Epithelial cell of proximal tubule (primary cell): ENCODE measurements at places on chromosomes 1 and 21. TPM values are rescaled to one million over a fixed set of nuclear protein-coding genes. Genes with fewer than 3 reads are reported as not detected.

CELA3B gene
- total RNA-seq: not detected in 2 replicates

C1orf87 gene
- 0.17 TPM in 1 of 2 replicates, not detected in the other for total RNA-seq

F3 gene
- total RNA-seq: 179 and 246 TPM in 2 replicates

TAL1 gene
- 0.69 and 1.4 TPM in 2 replicates for total RNA-seq

LINGO4 gene
- total RNA-seq: not detected in 2 replicates

ESPN gene
- total RNA-seq: not detected in 2 replicates

EPB41 gene
- total RNA-seq: 15.5 and 16.1 TPM in 2 replicates

TENT5C gene
- under 0.01 TPM in 1 of 2 replicates, not detected in the other for total RNA-seq

FAM177B gene
- total RNA-seq: not detected in 2 replicates

ITLN2 gene
- total RNA-seq: not detected in 2 replicates

GPR25 gene
- 0.65 TPM in 1 of 2 replicates, not detected in the other for total RNA-seq

IGSF8 gene
- total RNA-seq: 28.4 and 33.3 TPM in 2 replicates

DNA sequence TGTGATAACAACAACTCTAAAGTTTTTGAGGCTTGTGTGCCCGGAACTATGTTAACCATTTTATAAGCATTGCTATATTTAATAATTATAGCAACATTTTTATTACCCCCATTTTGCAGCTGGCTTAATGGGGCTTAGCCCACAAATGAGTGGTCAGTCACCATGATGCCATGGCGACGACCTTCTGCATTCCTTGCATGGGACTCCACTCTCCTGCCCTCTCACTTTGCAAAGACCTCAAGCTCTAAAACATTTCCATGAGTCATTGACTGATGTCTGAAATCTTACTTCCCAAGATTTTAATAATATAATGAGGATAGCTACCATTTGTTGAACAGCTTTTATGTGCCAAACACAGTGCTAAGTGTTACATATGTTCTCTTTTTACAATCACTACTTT, 15.4 kb downstream of the NGF start:
- no peak for DNase-seq

DNA sequence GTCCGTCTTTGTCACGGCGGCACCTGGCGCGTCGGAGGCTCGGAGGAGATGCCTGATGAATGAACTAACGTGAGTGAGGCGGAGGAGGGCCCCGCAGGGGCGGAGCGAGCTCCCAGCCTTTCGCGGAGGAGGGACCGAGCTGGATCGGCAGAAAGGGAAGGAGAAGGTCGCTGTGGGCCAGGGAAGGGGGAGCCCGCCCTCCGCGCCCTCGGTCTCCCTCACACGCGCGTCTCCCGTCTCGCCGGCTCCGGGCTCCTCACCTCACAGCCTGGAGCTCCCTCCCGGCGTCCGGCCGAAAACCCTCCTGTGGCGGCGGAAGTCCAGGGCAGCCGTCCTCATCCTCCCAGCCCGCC, 519 bp downstream of the ZNF496 start:
- no peak for DNase-seq

DNA sequence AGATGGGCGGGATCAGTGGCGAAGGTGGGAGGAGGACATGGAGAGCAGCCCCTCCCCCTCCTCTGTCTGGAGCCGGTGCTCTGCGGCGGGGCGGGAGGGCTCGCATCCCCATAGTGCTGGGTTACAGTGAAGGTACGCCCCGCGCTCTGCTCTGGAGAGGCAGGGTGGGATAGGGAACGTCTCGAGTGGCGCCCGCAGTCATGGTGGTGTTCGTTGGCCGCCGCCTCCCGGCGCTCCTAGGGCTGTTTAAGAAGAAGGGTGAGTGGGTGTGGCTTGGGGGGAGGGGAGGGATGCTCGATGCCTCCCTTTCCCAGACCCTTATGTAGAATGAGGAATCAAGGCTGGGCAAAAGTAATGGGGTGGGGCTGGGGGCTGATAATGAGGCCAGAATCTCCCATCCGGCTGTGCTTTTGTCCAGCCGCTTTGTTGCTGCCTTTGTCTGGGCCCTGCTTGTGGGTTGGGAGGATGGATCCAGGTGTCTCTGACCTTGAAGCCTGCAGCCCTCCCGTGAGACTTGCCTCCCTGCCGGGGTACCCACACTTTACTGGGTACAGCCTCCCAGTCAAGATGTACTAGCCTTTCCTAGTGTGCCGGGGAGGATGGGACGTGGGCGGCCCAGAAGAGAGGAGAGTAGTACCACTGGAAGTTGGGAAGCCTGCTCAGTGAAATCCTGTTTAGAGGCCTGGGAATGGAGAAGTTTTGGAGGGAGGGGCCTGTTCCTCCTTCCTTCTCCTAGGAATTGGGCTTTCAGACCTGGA, 51.4 kb downstream of the YARS1 start:
- no peak for DNase-seq

GRCh38 chr1:201736707-201737320, 92.1 kb upstream of the IPO9 start:
- no peak for DNase-seq

- DNase-seq: no peak
These were observed 45.7 kb downstream of the FYB2 start for GRCh38 chr1:56773341-56774066.

GRCh38 chr21:32237021-32237420, 41.8 kb downstream of the MIS18A start:
- no peak for DNase-seq

DNA sequence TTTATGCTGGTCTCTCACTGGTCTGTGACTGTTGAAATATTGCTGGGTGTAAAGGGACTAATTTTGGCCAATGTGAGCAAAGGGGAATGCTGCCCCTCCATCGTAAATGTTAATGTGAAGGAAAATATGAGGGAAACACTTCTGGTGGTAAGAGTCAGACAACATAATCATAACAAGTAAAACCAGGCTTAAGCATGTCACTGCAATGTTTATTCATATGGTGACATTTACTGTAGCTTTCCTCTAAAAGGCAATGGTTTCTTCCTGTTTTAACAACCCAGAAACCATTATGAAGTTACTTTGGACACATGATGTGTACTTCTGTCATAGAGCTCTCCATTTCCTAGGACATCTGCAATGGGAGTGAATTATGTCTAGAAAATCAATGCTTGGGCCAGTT, 358.0 kb downstream of the LMO4 start:
- no peak for DNase-seq

- DNase-seq: no peak
These were observed 408.8 kb upstream of the DAB1 start for GRCh38 chr1:57832612-57833011.

DNA sequence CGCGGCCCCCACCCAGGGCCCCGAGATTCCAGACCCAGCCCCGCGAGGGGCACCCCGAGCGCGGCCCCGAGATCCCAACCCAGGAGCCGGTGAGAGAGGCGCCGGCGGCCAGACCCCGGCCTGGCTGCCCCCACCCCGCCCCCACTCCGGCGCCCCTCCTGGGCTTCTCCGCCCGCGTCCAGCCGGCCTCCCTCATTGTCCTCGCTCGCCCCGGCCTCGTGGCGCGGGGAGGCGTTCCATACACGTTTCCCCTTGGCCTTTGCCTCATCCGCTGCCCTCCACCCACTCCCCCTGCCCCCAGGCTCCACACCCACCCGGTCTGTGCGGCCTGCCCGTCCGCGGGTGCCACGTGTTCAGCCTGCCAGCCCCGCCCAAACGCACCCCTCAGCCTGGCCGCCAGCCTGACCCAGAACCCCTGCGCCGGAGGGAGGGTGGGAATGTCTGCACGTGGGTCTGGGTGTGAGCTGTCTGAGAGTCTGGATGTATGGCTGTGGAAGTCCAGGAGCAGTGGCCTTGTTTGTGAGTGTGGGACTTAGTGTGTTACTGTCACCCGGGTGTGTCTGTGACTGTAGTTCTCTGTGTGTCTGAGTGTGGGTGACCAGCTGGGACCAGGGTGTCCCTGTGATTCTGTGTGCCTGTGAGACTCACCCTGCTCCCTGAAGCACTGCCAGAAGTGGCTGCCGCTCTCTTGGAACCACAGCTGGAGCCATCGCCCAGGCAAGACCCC, 681 bp downstream of the B4GALT2 start:
- no peak for DNase-seq

DNA sequence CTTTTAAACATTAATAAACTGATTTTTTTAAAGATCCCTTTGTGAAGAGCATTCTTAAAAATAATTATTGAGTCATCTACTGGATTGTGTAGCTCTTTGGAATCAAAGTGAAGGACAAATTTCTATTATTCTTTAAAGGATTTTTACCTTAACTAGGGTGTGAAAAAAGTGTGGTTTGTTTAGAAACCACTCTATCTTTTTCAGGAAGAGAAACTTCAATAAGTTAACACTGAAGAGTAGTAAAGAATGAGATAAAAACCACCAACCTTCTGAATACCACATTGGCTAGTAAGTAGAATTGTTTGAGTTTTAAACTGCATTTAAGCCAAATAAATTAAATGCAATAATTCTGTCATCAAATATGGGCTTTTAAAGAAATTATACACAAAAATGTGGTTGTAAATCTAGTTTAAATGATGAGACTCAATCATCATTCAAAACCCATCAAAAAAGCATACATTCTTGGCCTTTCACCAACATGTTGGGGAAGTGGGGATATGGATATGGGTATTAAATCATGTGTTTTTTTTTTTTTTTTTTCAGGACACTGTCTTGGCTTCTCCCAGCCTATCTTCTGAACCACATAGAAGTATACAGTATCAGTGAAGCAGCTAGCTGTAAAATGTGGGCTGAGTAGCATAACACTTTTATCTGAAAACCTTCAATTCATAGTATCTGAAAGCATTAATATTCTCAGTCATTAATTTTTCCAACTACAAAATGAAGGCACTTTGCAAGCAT, 4.8 kb downstream of the S1PR1 start:
- no peak for DNase-seq

DNA sequence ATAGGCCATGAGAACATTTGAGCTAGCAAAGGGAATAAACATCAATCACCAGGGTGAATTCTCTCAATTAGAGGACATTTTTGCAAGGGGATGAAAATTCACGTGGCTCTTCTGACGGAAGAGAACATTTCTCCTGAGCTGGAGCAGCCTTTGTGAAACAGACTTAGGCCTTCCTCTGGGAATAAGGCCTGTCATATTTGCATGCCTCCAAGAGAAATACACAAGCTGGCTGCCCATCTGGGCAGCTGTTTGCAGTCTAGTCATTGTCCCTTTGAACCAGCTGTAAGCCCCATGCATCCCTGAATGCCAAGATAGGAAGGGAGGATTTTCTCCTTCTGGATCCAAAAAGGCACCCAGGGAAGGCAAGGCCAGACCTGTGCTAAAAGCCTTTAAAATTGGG, 5.5 kb downstream of the LEMD1 start:
- no peak for DNase-seq

- no peak for DNase-seq
These were observed 82.8 kb downstream of the LRRC53 start for GRCh38 chr1:74429580-74429979.

GRCh38 chr1:210291786-210292230, 36.9 kb upstream of the HHAT start:
- no peak for DNase-seq

- DNase-seq: no peak
These were observed 1.5 kb upstream of the TINAGL1 start for GRCh38 chr1:31574749-31575368.

DNA sequence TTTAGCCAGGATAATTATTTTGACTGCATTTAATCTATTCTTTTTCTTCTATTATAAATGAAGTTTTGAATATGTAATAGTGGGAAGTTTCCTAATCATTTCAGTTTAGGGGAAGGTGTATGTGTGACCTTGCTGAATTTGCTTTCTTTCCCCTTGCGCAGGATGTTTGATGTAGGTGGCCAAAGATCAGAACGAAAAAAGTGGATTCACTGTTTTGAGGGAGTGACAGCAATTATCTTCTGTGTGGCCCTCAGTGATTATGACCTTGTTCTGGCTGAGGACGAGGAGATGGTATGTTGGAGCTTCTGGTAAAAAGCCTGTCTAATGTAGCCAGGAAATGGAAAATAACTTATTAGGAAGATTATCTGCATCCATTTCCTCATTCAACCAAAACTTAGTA, 33.4 kb downstream of the GNAT2 start:
- no peak for DNase-seq

DNA sequence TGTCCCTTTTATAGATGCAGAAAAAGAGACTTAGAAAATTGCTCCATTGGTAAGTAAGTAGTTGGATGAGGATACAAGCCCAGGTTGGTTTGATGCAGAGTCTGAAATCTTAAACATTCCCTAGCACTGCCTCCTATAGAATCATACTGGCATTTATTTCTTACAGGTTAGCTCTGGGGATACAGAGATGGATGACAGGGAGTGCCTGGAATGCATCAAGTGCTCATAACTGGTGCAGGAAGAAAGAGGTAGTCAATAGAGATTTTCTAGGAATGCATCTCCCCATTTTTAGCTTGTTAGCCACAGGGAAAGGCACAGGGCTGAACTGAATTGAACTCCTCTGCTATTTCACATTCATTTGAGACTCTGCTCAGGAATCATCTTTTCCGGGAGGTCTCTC, 269.0 kb upstream of the USP24 start:
- no peak for DNase-seq

GRCh38 chr1:82179131-82179530, 378.4 kb downstream of the ADGRL2 start:
- no peak for DNase-seq

- DNase-seq: no peak
These were observed 89.5 kb downstream of the ZC3H11B start for GRCh38 chr1:219523411-219523810.

- no peak for DNase-seq
These were observed 126.7 kb downstream of the NR5A2 start for GRCh38 chr1:200154069-200154767.

- no peak for DNase-seq
These were observed 257.1 kb upstream of the CSF3R start for GRCh38 chr1:36739703-36740289.

- no peak for DNase-seq
These were observed 12.3 kb upstream of the ALPL start for GRCh38 chr1:21496886-21497285.

GRCh38 chr1:9181990-9182783, 52.4 kb upstream of the H6PD start:
- DNase-seq: no peak

- no peak for DNase-seq
These were observed 123.8 kb upstream of the PRDX6 start for GRCh38 chr1:173353350-173353749.

DNA sequence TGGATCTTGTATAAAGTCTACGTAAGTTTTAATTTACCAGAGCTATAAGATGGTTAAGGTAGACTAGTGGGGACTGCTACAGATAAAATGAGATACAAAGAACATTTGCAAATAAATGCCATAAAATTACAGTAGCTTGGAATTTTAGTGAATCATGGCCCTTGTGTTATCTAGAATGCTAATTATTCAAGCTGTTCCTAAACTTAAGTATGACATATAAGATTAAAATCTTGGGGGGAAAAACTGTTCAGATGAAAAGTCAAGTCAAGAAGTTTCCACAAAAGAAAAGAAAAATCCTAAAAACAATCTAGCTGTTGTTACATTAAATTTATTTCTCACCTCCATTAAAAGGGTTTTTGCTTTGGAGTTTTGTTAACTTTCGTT, 51.7 kb downstream of the SIM2 start:
- no peak for DNase-seq
